HCT116 (cell line): ENCODE measurements at places on chromosomes 12 and 14.
A peak's percentile ranks its signal among the peaks of the same experiment; 100 is the strongest.

GRCh38 chr14:74608959-74609611 lies 3.0 kb downstream of the LTBP2 start:
- peak; percentile 79 for DNase-seq

DNA sequence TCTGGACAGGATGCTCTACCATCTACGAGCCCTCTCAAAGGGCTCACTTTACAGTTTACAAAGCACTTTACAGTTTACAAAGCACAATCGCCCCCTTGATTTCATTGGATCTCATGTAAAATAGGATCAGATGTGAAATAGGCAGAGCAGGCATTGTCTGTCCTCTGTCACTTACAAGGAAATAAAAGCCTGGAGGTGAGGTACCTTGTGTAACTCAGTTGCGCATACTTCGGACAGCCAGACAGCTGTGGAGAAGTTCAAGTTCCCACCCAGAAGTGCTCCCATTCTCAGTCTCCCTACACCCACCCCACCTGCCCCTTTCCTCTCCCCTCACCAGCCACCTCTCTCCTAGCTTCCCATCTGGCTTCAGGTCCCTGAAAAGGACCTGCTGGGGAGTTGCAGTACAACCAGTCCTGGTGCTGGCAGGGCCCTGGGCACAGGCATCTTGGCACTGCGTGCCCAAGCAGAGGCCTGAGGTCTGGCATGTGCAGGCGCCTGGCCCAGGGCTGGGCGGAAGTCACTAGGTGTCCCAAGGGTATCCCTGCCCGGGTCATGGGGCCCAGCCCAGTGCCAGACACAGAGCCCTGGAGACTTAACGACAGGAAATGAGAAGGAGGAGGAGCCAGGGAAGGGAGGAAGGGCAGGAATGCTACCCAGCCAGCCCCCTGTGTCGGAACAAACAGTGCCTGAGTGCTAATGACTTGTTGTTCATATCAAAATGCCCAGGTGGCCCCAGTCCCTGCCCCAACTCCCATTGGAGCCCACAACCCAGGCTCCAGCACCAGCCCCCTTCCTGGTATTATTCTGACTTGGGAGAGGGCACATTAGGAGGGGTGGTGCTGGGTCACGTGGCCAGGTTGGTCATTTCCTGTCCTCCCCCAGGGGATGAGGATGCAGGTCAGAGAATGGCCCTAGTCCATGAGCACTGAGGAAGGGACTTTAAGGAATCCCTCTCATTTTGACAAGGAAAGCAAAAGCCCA lies 5.4 kb downstream of the RAPGEF3 start:
- no peak for DNase-seq

GRCh38 chr14:103232031-103232808 lies 101.8 kb upstream of the EIF5 start:
- no peak for DNase-seq

- no peak for DNase-seq
Observed at GRCh38 chr12:113236539-113237399, 15.5 kb downstream of the TPCN1 start.

- peak; percentile 23 for DNase-seq
Observed at GRCh38 chr12:39764944-39765560, 145.4 kb upstream of the ABCD2 start.

DNA sequence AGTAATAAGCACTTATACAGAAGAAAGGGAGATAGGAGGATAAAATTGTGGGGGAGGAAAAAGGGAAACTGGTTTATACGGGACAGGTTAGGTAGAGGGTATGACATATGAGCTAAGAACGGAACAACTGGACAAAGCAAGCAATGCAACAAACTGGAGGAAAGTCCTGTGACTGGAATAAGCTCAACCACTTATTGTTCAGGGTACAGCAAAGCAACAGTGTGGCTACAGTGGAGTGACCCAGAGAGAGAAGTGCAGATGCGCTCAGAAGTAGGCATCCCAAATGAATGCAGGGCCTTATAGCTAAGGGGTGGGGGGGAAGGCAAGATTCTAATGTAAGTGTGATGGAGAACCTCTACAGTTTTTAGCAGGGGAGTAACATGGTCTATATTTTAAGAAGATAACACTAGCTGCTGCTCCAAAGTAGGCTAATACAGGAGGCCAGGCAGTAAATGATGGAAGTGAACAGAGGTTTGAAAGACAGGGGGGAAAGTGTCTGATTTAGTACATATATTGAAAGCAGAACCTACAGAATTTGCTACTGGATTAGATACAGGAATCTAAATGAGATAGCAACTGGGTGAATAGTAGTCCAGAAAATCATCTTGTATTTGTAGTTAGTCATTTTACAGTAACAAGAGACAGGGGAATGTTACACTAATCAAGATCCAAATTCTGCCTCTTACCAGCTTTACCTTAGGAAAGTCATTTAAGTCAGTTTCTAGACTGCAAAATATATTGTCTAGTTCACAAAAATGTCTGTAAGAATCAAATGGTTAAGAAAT lies 3.3 kb downstream of the UBE2N start:
- no peak for DNase-seq

- no peak for DNase-seq
Observed at GRCh38 chr14:41900644-41901043, 294.0 kb downstream of the LRFN5 start.
